ENCODE measurements at places on chromosomes 11 and 22.

GRCh38 chr11:60900673-60901404 lies 5.5 kb downstream of the PRPF19 start:
- no peak for DNase-seq

DNA sequence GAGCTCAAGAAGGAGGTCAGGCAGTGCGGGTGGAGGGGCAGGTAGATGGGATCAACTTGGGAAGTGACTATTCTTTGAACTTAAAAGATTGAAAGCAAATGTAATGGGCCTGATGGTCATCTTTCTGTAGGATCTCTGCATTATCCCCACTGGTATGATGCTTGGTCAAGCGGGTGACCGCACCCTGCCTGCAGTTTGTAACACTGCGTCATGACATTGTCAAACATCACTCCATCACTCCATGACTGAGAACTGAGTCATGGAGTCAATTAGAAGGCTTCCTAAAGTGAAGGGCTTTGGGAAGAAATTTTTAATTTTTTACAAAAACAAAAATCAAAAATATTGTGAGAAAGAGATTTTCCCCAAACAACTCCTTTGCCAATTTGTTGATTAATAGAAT lies 62.4 kb upstream of the BMAL1 start:
- no peak for DNase-seq

DNA sequence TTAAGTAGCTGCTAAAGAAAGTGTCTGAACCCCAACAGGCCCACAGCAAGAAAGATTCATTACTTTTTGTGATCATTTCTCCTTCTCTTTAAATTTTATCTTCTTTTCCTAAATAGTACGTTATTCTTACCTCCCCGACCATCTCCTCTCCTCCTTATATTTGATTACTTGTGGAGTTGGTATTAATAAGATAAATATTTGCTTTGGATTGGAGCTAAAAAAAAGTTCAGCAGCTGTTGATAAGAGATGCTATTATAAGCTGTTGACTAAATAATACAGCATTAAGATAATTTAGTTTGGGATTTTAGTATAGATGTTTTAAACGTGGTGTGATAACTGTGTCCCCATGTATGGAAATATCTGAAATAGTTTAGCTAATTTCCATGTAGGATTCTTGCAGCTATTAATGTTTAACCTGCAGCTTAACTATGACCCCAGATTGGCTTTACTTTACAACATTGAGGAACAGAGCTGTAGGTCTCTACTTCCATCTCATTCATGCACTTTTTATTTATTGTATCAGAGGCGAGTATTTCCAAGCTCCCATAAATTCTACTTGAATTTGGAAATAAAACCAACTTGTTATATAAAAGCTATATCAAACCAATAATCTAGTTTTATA lies 37.8 kb downstream of the ZNF143 start:
- no peak for DNase-seq

- DNase-seq: no peak
Observed at GRCh38 chr11:61472868-61473267, 35.7 kb upstream of the LRRC10B start.

DNA sequence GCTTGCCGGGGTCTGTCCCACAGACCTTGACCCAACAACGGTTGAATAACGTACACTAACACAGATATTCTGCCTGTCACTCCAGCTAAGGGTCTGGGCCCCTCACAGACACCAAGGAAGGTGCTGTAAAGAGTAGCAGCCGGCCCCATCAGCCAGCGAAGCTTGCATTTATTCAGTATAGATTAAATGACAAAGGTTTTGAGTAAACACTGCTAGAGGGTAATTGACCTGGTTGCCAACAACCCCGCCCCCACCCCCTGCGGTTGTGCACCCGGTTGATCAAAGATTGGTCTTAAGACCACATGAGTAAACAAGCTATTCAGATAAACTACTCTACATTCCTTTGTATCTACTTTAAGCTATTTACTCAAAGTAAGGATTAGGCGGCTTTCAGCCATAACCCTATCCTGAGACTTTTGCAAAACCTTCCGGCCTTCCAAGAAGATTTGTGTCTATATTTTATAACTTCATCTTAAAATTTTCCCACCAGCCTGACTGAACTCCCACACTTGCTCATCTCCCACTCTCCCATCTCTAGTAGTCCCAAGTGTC lies 4.8 kb upstream of the CKAP5 start:
- DNase-seq: no peak

DNA sequence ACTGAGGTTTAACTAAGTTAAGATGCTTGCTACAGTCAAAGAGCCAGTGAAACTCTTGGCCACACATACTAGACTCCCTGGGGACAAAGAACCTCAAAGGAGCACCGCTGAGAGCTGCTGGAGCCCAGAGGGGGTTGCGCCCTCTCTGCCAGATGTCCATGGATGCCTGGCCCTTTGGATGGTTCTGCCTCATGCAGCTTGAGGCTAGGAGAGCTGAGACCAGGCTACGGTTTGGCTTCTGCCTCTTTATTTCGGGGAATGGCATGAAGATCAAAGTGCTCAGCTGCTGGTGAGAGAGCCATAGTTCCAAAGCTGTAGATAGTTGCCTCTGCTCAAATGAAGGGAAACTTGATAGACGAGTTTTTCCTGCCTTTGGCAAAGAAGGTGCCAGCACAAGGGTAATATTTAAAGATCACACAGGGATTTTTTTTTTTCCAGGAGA lies 43.0 kb downstream of the RASSF10 start:
- DNase-seq: no peak

GRCh38 chr22:17569971-17570511 lies 6.7 kb downstream of the SLC25A18 start:
- DNase-seq: no peak

GRCh38 chr11:74731301-74732094 lies at the start of gene CHRDL2:
TSS of gene CHRDL2 (minus strand) at chr11:74731426. CDS start at chr11:74730888, 538 bp downstream.
- DNase-seq: no peak

GRCh38 chr11:121567995-121568394 lies 115.2 kb upstream of the SORL1-AS1 start:
- DNase-seq: no peak

DNA sequence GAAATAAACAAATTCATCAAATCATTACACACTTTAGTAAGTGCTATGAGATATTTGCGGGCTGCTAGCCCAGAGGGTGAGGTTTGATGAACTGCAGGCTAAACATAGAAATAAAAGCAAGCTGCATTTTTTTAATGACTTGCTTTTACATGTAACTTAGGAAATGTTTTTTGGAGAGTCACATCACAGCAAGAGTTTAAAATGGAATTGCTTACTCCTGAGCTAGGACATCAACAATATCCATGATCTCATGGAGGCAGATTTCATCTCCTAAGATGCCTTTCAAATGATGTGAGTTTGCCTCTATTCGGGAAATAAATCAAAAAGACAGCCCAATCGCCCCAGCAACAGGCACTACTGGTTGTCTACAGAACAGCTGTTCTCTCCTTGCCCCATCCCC lies 73.4 kb upstream of the CD44 start:
- DNase-seq: no peak

GRCh38 chr22:39184586-39185577 lies 32.4 kb upstream of the CBX7 start:
- DNase-seq: no peak

GRCh38 chr11:125903711-125904659 lies at the start of gene DDX25:
TSS of gene DDX25 (plus strand) at chr11:125904508. CDS start at chr11:125904518, 10 bp downstream.
- no peak for DNase-seq

- DNase-seq: no peak
Observed at GRCh38 chr11:26665036-26665435, 56.8 kb downstream of the SLC5A12 start.

DNA sequence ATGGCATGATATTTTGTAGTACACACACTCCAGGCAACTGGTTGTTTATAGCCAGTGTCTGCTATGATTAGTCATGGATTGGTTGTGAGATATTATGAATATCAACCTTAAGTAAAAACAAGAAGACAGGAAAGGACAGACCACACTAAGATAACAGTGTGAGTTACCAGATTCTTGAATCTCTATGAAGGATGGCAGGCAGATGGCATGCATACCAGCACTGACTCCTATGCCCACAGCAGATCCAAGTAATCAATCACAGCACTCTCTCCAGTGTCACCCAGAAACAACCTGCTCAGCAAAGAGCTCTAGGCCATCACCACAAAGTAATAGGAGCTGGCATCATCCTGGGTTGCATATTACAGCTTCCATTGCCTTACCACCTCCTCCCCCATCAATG lies 116.6 kb downstream of the GALNT18 start:
- no peak for DNase-seq

DNA sequence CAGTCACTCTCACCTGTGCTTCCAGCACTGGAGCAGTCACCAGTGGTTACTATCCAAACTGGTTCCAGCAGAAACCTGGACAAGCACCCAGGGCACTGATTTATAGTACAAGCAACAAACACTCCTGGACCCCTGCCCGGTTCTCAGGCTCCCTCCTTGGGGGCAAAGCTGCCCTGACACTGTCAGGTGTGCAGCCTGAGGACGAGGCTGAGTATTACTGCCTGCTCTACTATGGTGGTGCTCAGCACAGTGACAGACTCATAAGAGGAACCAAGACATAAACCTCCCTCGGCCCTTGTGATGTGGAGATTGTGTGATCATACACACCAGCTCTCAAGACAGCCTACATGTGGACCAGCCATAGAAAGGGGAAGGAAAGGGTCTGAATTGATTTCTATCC lies 113.3 kb downstream of the ZNF280B start:
- no peak for DNase-seq

DNA sequence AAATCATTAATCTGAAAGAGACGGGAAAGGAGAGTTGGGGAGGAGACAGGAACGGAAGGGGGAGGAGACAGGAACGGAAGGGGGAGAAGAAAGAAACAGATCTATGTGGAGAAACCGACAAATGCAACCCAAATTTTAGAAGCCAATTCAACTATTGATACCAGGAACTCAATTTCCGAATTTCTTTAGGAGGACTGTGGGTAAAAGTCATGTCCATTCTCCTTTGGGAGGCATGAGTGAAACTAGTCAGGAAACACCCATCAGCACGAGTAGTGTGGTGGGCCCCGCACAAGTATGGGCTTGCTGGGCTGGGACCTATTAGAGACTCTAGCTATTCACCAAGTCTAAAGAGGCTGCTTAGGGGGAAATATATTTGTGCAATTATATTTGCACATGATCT lies 18.1 kb downstream of the ANO3 start:
- no peak for DNase-seq

GRCh38 chr11:76551400-76551799 lies 106.6 kb downstream of the EMSY start:
- no peak for DNase-seq

DNA sequence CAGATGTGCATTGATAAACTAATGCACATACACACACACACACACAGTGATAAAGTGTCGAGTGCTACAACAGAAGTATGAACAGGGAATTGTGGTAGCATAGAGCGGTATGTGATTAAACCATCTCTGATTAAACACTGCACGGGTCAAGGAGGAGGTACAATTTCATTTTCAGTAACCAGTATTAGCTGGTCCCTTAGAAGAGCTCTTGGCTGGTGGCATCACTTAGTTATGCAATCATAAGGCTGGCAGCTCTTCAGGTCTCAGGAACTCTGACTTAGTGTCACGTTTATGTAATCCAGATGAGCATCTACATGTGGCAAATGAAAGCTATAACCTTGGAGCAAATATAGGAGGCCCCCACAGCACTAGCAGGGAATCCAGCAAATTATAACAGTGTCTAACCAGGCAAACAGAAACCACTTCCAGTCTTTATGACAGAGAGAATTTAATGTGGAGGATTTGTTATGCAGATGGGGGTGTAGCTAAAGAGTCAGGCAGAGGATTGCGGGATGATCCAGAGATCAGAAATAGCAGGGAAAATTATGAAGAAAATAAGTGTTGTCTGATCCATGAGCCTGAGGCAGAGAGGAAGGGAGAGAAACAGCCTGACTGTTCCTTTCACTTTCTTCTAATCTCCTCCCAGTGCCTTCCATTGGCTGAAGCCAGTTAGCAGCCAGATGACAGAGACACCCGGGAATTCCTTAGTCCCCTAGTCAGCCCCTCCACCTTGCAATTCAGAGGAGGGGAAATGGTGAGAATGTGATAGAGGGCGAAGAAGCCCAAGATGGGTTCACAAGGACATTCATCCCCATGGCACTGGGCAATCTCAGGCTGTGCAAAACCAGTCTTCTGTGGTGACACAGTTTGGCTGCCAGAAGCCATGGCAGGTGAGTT lies 533.1 kb upstream of the TENM4 start:
- no peak for DNase-seq

DNA sequence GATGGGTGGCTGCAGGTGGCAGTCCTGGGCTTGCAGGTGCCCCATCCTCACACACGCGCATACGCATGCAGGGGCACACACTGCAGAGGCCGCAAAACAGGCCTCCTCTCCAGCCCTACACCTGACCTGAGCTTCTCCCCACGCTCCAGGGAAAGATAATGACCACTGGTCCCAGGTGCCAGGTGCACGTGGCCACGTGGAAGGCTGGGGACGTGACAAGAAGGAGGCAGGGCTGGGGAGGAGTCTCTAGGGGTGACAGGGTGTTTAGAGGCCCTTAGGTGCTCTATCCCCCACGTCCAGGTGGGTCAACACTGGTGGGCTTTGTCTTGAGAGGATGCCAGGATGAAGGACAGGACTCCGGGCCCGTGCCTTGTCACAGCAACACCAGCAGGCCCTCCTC lies 23.5 kb upstream of the CPT1A start:
- DNase-seq: no peak

DNA sequence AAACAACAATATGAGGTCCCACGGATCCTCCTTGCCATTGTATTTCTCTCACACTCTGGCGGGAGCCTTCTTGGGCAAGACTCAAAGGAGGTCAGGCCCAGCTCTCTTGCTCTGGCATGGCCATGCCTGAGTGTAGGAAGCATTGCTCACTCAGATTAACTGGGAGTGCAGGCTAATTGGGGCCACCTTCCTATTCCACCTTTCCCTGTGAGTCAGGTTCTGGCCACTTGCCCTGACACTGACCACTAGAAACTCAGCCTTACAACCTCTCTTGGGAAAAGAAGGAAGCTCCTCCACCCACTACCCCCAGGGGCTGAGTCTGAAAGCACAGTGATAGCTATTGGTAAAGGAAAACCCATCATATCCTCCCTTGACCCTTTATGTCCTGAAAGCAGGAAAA lies 121.8 kb upstream of the NTM start:
- no peak for DNase-seq

DNA sequence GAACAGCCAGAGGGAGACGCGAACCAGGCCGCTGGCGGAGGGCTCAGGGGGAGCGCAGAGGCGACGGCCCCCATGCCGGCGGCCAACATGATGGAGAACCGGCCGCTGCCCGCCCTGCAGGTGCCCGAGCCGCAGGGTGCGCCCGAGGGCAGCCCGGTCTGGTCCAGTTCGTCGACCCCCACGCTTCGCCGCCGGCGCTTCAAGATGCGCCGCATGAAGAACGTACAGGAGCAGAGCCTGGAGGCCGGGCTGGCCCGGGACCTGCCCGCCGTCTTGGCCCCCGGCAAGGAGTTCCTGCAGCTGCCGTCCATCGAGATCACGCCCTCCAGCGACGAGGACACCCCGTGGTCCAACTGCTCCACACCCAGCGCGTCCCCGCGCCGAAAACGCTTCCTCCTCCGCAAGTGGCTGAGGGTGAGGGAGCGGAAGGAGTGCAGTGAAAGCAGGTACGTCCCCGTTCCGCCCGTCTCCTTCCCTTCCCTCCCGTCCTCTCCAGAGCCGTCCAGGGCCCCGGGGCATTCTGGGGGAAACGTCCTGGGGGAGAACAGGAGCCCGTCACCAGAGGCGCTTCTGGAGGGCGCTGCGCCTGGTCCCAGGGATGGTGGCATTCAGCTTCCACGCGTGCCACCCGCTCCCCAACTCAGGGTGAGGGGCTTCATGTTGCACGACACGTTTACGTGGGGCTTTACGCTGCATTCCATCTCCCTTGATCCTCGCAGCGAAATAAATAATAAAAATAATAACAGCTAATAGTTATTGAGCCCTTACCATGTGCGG lies 840 bp downstream of the GRAMD1B start:
- no peak for DNase-seq

All from GOT3 (cell line).